Fibroblast of lung (primary cell): ENCODE measurements at places on chromosomes 5 and 9. TPM values are rescaled to one million over a fixed set of nuclear protein-coding genes. Genes with fewer than 3 reads are reported as not detected.

Gene DOCK2
- 3.6 and 8.9 TPM in 2 replicates for total RNA-seq

Gene ADGRV1
- total RNA-seq: under 0.01 and 0.17 TPM in 2 replicates

Gene MYOZ3
- total RNA-seq: 0.33 and 0.77 TPM in 2 replicates

Gene BRD3OS
- 10.0 and 12.4 TPM in 2 replicates for total RNA-seq

Gene CCDC192
- total RNA-seq: not detected in 2 replicates

Gene PCDHGB3
- 3.1 and 5.8 TPM in 2 replicates for total RNA-seq

Gene OMD
- under 0.01 and 0.17 TPM in 2 replicates for total RNA-seq

Gene MYORG
- 0.26 and 0.83 TPM in 2 replicates for total RNA-seq

Gene SLC36A3
- not detected in 2 replicates for total RNA-seq

Gene BNC2
- 34.7 and 36.2 TPM in 2 replicates for total RNA-seq
